Activated T-helper 1 cell treated with anti-CD3 and anti-CD28 coated beads, Interleukin-2, amount 50 U/mL, for 16 hours (primary cell): ENCODE measurements at places on chromosomes 3 and 15.

GRCh38 chr3:194602669-194603171, 30.5 kb downstream of the TMEM44 start:
- DNase-seq = no peak

GRCh38 chr3:16061491-16061890, 113.0 kb upstream of the GALNT15 start:
- DNase-seq = no peak

GRCh38 chr15:55902981-55903380, 90.4 kb downstream of the NEDD4 start:
- no peak for DNase-seq

DNA sequence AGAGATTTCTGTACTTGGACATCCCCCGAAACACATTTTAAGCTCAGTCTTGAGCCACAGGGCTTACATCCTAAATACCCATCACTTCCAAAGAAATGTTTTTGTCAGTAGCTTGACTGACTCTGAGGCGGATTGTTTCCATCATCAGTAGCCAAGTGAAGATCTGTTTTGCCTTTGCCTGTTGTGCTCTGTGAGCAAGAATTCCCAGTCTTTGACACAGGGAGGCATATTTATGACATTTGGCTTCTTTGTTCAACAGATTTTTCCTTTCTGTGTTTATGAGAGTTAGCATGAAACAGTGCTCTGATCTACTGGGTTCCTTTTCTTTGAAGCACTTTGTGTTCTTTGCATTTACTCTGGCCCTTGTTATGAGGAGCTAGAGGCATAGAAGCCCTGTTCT, 132.1 kb upstream of the CDIN1 start:
- DNase-seq = no peak

GRCh38 chr3:150544041-150544440, 2.3 kb downstream of the SERP1 start:
- DNase-seq = no peak

GRCh38 chr3:59374818-59375211, 325.0 kb upstream of the CFAP20DC start:
- DNase-seq = no peak

GRCh38 chr3:185207931-185208746, 45.7 kb downstream of the EHHADH start:
- no peak for DNase-seq

DNA sequence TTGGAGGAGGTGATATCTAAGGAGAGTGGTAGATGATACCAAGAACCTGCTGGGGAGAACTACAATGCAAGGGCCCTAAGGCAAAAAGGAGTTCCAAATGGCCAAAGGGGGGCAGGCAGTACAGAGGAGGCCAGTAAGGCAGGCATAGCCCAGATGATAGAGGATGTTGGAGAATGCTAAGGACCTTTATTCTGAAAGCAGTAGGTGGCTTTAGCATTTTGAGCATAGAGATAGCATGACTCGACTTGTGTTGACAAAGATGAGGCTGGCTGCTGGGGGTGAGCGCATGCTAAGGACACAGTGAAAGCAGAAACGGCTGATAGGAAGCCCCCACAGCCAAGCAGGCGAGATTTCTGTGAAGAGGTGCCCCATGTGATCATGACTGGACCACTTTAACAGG, 419.3 kb downstream of the ERC2 start:
- no peak for DNase-seq

DNA sequence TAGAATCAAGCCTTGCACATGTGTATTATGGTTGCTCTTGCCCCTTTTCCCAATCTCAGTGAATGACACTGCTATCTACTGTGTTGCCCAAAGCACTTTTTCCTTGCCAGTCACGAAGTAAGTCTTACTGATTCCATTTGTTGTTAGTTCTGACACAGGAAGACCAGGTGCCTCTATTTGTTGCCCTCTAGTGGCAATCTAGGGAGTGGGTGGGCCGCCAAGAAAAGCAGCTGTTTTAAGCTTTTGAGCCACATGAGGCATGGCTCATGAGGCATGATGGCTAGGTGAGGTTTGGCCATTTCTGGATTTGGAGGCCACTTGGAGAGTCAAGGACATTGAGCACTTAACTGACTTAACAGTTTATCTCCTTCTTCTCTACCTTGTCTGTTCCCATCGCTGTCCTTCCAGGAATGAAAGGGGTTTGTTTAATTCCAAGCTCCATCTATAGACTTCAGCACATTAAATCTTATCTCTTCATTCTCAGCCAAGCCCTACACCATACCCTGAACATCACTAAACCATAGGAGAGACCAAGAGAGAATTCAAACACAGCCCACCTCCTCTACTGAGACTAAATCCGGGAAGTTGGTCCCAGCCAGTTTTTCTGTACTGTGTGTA, 103.1 kb downstream of the HCN4 start:
- DNase-seq = peak; percentile 8

GRCh38 chr15:100529556-100529955, 806 bp upstream of the CERS3 start:
- DNase-seq = no peak

DNA sequence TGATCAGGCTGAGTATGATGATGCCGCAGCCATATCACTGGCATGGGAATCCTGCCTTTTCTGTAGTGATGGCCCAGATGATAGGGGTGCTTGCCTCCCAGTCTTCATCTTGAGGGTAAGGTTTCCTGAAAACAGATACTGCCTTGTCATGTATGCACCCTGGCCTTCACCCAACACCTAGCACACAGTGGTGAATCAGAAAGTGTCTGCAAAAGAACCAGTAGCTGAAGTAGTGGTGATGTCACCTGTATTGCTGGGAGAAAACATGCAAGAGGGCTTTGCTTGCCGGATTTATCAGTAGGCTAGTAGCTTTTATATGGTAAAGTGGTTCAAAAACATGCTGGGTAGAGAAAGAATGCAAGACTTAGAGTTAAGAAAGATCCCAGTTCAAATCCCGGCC, 419.8 kb upstream of the WNT5A start:
- no peak for DNase-seq
